Right lung (tissue), 10 donors: ENCODE measurements at places on chromosomes 13 and 19.
A peak's percentile ranks its signal among the peaks of the same experiment; 100 is the strongest.

DNA sequence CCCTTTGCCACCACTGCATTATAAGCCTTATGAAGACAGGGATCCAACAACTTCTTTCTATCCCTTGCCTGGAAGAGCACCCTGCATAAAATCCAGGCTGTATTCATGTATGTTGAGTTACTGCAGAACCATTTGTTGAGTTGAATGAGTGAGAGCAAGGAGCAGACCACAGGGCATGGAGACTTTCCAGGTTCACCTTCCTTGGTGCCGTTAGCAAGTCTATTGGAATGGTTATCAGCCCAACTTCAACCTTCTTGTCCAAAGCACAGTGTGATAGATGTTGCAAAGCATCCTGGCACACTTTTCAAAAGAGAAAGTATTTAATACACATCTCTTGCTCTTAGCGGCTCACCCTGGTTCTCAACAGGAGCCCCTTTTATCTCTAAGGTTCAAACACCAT is 100.9 kb upstream of the CLDN10 start:
- no peak for DNase-seq

DNA sequence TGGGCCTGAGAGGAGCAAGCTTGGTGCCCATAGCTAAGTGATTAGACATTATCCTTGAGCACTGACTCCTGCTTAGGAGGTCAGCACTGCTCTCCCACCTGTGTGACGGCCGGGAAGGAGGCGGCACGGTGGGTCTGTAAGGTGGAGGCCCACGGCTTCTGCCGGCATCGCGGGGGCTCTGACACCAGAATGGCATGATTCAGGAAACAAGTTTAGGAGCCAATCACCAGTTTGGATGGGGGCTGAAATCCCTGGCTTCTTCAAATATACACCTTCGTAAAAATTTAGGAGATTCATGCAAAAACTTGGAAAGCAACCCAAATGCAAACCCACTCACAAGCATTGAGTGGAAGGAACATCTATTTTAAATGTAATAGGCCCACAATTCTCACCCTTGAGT is 307.3 kb upstream of the TSHZ3 start:
- DNase-seq, result no peak

GRCh38 chr19:42089191-42089750 is 13.3 kb downstream of the ZNF574 start:
- DNase-seq, result no peak

DNA sequence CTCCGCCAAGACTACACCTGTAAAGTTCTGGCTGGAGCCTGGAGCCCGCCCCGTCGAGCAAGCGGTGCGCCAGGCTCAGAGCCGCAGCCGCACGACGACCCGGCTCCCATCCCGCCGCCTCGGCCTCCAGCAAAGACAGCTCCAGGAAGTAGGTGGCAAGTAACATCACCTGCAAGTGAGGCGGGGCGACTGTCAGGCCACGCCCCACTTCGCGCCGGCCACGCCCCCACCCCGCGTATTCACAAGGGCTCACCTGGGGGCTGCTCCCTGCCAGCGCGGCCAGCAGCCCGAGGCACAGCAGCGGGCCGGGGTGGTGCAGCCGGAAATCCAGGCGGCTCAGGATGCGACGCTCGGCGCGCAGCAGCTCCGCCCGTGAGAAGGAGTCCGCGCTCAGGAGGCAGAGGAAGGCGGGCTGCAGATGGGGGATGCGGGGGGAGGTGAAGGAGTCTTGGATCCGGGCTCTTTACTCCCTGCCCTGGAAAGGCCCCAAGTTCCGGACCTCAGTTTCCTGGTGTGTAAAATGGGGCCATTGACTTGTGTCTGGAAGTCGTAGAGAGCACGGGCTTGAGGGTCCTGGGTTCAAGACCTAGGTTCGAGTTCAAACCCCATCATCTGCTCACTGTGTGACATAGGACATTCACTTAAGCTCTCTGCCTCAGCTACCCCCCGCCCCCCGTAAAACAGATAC is 3.2 kb downstream of the CCNP start:
- DNase-seq, result no peak

DNA sequence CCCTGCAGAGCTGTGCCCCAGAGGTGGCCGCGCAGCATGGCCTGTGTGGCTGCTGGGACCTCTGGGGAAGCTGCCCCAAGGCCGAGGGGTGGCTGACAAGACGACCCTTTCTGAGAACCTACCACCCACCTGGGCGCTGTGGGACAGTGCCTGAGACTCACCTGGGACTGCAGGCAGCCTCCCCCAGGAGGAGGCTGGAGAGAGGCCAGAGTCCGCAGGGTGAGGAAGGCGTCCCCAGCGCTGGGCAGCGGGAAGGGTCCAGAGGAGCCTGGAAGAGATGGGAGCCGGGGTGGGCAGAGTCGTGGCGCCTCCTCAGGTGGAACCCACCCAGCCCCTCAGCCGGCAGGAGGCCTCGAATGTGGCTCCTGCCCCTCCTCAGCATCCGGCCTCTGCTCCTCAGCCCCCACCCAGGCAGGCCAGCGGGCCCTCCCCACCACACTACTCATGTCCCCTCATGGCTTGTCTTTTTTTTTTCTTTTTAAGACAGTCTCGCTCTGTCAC is 25.3 kb downstream of the CILP2 start:
- no peak for DNase-seq

GRCh38 chr19:11265785-11266236 is 3.5 kb upstream of the DOCK6 start:
- no peak for DNase-seq

- DNase-seq, result no peak
Measured at GRCh38 chr13:46179491-46179908, 2.5 kb downstream of the LCP1 start.

DNA sequence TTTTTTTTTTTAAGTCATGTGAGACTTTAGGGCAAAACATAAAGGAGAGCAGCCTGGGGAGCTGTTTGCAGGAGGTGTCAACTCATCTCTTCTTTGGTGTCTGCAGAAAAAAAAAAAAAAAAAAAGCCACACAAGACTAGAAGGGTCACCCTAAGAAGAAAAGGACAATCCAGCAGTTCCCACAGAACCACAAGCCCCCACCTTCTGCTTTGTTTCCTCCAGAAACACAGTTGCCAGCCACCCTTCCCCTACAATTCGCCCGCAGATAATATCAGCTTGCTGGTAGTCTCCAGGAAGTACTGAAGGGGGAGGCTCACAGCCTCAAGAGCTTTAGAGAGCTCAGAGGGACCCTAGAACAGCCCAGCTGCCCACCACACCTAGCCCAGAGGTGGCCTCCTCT is 22.3 kb upstream of the ZBTB7A start:
- no peak for DNase-seq

GRCh38 chr13:55538424-55538823 is 1602.3 kb upstream of the PRR20A start:
- no peak for DNase-seq

DNA sequence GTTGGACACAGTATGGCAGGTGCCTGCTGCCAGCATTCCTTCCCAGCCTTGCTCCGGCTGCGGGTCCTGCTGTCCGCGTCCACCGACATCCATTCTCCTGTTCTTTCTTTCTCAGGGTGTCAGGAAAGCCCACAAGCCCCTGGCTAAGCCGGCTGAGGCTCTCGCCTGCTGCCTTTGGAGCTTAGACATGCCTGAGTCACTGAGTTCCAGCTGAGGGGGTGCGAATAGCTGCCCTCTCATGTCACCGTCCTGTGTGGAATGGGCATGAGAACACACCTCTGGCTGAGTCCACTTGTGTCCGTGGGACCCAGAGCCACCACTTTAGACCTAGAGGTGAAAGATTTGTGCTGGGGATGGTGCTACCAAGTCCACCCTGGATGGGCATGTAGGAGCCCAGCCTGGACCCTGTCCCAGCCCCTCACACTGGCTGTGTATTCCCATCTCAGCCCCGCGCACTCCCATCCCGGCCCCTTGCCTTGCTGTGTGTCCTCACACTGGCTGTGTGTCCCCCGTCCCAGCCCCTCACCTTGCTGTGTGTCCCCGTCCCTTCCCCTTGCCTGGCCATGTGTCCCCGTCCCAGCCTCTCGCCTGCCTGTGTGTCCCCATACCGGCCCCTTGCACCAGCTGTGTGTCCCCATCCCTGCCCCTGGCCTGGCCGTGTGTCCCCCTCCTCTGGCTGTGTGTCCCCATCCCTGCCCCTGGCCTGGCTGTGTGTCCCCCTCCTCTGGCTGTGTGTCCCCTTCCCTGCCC is 24.6 kb upstream of the IRS2 start:
- no peak for DNase-seq

DNA sequence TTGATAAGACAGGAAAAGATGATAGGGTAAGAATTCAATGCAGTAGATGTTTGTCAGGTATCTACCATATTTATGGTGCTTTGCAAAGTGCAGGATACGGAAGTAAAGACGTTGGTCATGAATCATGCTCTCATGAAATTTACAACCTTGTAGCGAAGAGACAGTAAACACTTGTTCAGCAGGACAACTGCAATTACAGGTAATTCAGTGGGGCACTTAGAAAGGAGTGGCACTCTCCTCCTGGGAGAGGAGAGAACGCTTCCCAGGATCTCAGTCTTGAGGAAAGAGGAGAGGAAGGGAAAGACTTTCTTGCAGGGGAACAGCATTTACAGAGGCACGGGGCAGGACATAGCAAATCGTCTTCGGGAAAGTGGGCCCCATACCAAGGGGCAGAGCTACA is 46.4 kb downstream of the SOX1 start:
- DNase-seq, result no peak

DNA sequence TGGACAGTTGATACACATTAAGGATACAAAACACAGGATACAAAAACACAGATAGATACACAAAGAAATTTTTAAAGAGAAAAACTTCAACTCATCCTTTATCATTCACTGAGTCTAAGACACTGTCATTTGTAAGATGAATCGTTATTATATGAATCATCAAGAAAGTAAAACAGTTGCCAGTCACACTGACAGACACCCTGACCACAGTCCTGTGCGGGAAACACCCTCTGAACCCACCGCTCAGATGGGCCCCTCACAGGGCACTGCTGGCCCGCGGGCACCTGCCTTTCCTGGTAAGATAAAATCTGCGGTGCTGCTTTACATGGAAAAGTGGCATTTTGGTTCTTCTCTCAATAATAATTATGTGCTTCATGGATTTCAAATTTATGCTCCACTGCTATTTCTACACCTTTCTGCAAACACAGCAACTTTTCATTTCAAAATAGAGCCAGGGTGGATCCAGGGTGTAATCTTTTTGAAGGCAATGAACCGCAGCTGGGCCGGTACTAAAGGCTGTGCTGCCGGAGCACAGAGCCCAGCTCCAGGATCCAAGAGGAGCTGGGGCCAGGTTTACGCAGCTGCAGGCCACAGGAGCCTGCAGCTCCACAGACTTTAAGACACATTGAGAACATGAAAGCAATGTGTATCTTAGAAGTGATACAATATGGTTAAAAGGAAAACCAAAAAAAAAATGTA is 76.8 kb downstream of the TUBGCP3 start:
- DNase-seq, result no peak

DNA sequence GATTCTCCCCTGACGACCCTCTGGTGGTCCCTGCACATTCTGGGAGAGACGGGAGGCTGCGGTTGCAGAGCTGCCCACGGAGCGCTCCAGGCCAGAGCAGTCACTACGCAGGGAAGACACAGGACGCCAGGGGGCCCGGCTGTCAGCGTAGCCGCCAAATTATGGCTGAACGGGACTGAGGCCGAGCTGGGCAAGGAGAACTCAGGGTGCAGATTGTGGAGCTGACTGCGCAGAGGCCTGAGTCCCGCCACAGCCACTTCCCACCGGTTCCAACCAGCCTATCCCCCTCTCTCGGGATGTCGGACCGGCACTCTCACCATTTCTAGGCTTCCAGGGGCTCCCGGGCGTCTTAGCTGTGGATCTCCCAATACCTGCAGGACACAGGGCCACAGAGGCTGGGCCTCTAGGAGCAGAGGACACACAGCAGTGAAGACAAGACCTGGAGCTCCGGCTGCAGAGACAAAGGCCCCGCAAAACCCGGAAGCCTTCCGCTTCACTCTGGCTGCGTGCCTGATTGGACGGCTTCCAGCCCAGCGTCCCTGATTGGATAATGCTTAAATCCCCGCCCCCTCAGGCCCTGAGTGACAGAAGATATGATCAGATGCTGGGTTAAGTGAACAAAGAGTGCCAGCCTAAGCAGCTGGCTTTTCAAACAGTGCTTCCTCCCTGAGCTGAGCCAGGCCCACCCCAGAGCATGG is at the start of gene ZNF737:
Gene ZNF737 (minus strand): TSS at position 461 of the 698 bp plus-strand sequence. CDS start 141 bp downstream, at position 320.
- peak; percentile 97 for DNase-seq

- DNase-seq, result no peak
Measured at GRCh38 chr13:92984151-92984550, 242.5 kb upstream of the GPC6 start.

GRCh38 chr19:16106121-16106520 is 5.6 kb upstream of the RAB8A start:
- no peak for DNase-seq

DNA sequence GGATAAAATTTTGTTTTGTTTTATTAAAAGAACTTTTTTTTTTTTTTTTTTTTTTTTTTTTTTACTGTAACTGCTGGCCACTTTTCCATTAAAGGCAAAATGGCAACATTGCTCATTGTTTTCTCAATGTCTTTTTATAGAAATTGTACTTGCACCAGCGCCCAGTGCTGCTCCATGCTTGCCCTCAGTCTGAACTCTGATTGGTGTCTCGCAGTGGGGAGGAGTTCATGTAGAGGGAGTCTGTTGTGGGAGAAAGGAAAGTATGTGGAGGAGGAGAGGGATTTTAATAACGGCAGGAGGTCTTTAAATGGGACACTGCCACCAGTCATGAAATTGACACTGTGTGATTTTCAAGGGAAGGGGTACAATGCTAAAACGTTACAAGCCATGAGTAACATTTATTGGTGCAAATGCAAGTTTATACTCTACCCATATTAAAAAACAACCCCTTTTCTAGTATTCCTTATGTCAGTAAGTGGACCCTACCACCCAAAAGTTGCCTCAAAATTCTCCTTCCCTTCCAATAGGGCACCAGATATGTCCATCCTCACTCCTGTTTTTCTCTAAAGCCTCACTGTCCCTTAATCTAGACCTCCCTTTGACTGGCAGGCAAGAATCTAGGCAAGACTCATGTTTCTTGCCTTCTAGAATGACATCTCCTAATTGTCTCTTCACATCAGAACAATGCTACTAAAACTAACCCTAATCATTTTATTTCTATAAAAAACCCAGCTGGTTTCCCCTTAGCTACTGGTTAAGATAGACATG is 3.2 kb downstream of the RASL11A start:
- DNase-seq, result no peak

- DNase-seq, result no peak
Measured at GRCh38 chr19:5354403-5354802, 13.8 kb upstream of the PTPRS start.

- no peak for DNase-seq
Measured at GRCh38 chr13:110825516-110825915, 89.4 kb downstream of the ANKRD10 start.

GRCh38 chr19:48398102-48398374 is 4.6 kb downstream of the GRIN2D start:
- DNase-seq, result no peak

DNA sequence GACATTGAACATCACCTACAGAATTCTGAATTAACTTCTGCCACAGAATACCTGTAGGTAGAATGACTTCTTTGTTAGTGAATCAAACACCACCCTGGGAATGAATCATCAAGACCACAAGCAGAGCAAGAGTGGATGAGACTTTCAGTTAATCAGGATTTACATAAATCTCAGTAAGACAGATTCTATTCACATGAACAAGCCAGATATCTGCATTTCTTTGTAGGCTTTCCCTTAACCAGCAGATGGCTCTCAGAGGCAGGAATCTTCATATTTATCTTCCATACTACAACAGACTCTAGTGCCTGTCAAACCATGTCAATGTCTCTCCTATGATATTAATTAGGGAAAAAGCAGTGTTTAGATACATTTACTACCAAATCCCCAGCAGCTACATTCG is 412.1 kb downstream of the KLF12 start:
- no peak for DNase-seq

- DNase-seq, result no peak
Measured at GRCh38 chr19:13817615-13818371, 22.6 kb downstream of the ZSWIM4 start.
